ENCODE measurements at places on chromosomes 16 and 17. TPM values are rescaled to one million over a fixed set of nuclear protein-coding genes. Genes with fewer than 3 reads are reported as not detected.

DNA sequence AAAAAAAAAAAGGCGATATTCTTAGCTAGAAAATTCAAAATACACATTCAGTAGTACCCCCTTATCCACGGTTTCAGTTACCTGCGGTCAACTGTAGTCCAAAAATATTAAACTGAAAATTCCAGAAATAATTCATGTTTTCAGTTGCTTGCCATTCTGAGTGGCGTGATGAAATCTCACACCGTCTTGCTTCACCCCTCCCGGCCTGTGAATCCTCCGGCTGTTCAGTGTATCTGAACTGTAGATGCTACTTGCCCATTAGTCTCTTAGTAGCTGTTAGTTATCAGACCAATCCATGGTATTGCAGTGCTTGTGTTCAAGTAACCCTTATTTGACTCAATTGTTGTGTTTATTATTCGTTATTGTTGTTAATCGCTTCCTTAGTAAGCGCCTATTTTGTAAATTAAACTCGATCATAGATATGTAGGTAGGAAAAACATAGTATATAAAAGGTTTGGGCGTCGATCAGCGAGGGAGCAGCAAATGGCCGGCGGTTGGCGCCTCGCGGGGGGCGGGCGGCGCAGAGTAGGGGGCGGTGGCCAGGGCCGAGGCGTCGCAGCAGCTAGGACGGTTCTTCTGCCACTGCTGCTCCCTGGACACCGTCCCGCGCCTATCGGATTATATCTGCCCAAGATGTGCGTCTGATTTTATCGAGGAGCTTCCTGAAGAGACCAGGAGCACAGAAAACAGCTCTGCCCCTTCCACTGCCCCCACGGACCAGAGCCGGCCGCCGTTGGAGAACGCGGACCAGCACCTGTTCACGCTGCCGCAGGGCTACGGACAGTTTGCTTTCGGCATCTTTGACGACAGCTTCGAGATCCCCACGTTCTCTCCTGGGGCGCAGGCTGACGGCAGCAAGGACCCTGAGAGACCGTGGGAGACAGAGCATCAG, 39.8 kb upstream of the AKAP1 start:
- DNase-seq, result no peak

GRCh38 chr17:43530288-43531081, 15.7 kb downstream of the ETV4 start:
- DNase-seq, result no peak

- no peak for DNase-seq
Observed at GRCh38 chr16:48128769-48129168, 27.0 kb downstream of the ABCC12 start.

- no peak for DNase-seq
Observed at GRCh38 chr17:34990921-34991365, 10.6 kb downstream of the LIG3 start.

DNA sequence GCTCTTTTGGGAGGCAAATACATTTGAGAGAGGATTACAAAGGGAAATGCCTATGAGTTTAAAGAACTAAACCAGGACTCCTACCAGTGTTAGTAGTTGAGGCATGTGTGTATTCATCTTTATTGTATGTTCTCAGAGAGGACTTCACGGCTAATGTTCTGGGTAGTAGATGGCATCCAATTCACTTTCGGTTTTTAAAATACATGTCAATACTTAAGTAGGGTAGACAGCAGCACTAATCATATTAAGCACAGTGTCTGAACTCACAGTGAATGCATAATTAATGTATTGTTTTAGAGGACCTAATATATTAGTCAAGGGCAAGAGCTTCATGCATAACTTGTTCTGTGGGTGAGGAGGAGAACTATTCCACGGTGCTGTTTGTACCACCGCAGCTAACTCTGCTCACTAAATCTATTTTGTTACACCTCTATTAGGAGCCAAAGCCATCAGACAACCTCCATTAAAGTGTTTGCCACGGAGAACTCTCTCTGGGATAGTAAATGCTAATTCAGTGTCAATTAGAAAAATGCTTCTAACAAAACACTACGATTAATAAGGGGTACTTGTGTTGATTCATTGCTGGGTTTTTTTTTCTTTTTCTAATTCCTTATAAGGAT, 56.3 kb downstream of the COX10 start:
- no peak for DNase-seq

SHISA6 gene
- total RNA-seq, result 29.5 TPM
